ENCODE measurements at places on chromosomes 5 and 9.

DNA sequence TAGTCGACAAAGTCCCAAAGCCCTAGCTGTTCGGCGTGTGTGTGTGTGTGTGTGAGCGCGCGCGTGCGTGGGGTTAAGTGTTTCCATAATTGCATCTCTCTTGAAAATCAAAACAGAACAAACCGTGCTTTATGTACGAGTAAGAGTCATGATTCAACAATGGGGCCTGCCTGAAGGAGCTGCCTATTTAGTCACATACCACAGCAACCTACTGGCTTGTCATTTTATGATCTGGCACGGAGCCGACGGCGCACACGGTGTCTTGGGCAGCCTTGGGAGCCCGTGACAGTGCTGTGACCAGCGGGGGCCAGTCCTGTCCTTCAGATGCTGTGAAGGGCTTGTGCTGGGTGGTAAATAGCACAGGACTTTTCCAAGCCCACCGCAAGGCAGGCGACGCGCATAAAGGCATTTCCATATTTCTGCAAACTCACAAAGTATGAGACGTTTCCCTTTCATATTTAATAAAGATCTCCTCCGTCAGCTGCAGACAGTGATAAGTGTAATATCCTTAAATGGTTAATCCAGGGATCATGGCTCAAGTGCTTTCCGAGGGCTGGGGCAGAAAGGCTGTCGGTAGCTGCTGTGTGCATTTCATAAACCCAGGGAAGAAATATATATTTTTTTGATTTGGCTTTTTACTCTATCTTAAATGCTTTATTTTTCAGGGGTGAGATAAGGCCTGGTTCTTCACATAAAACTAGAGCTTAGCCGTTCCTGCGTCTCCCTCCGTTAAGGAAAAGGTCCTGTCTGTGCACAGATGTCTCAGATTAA is 270.2 kb upstream of the IRX1 start:
- peak; percentile 8 for DNase-seq

- DNase-seq = no peak
Observed at GRCh38 chr5:126718236-126718868, 58.6 kb upstream of the LMNB1 start.

- DNase-seq = no peak
Observed at GRCh38 chr5:66742083-66742895, 146.1 kb downstream of the MAST4 start.

DNA sequence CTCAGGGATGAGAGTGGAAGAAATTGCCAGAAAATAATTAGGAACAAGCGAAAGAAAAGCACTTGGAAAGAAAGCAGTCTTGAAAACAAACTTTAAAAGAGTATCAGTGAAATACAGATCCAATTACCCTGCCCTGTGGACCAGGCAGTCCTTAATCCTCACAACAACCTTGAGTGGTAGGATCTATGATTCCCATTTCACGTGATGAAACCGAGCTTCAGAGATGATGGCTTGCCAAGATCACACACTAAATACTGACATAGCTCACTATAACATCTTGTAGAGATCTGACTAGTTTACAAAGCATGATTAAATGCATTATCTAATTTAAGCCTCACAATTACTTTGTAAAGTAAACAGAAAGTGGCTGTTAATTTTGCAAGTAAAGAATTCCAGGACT is 55.5 kb upstream of the ABCA1 start:
- no peak for DNase-seq

GRCh38 chr9:94142353-94142752 is 58.1 kb downstream of the PTPDC1 start:
- DNase-seq = no peak

GRCh38 chr5:168311061-168311566 is 19.7 kb downstream of the WWC1 start:
- DNase-seq = no peak

GRCh38 chr5:36356915-36357314 is 55.2 kb upstream of the RANBP3L start:
- DNase-seq = no peak

DNA sequence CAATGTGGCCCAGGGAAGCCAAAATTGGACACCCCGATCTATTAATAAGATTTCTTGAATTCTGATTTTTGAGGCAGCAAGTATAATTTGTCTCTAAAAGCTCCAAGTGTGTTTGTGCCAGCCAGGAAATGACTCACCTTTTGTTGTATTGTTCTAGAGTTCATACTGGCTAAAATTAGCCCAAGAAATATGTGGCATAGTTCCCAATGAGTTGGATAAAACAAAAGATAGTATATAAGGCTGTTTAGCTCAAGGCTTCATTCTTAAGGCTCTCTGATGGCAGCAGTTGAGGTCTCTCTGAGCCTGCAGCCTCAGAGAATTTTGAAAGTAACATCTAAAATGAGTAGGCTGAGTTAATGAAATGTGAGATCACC is 21.6 kb downstream of the HMGXB3 start:
- peak; percentile 85 for DNase-seq

- peak; percentile 95 for DNase-seq
Observed at GRCh38 chr9:134434894-134435506, 108.7 kb downstream of the RXRA start.

DNA sequence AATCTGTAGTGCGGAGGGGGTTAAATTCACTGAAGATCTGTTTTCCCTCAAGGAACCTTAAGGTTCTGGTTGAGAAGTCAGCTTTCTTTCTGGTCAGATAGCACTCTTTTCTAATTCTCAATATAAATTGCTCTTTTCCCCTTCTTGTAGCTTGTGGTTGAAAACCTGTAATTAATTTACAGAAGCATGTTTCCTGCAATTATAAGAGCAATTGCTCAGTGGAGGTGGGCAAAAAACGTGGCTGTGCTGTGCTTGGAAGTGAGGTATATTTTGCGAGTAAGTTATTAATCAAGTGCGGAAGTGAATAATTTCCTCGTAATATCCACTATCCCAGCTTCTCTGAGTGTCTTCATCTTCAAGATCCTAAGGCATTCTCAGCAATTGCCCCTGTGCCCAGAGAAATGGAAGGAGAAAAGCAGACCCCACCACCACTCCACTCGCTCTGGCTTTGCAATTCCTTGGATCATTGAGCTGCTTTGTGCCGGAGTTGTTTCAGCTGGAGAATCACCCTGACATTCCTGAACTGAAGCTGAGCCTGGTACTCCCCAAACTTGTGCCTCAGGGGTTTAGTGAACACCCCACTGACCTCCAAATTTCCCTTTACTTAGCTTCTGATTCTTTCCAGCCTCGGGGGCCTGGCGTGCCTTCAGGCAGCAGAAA is 140.6 kb downstream of the LRRC70 start:
- no peak for DNase-seq

- peak; percentile 78 for DNase-seq
Observed at GRCh38 chr5:59745415-59745863, 148.1 kb downstream of the PDE4D start.

DNA sequence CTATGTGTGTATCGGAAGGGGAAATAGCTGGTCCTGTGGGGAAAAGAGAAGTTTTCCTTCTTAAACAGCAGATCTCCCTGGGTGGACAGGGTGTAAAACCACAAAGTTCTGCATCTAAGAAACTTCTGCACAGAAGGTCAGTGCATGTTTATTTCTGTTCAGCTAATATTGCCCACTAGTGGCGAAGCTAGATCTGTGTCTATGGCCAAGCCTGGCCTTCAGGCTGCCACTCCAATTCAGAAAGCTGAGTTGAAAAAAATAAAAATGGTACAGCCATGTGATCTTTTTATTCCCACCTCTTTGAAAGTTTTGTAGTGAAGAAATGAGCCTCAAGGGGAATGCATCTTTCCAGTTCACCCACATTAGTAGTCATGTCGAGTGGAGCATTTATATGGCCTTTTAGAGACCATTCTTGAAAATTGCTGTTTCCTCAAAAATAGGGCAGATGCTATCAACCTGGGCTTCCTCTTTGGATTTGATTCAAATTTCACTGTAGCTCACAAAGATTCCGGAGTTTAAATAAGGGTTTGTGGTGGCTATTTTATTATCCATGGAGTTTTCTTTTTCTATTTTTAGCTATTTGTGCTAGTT is 488.0 kb downstream of the PRELID2 start:
- peak; percentile 74 for DNase-seq

- DNase-seq = no peak
Observed at GRCh38 chr5:50658246-50658645, 8.2 kb upstream of the PARP8 start.

- DNase-seq = no peak
Observed at GRCh38 chr9:97531888-97532376, 30.5 kb downstream of the TMOD1 start.

GRCh38 chr9:137505421-137506140 is 44.6 kb downstream of the PNPLA7 start:
- DNase-seq = no peak

GRCh38 chr5:68646144-68646543 is 430.6 kb downstream of the PIK3R1 start:
- peak; percentile 23 for DNase-seq

DNA sequence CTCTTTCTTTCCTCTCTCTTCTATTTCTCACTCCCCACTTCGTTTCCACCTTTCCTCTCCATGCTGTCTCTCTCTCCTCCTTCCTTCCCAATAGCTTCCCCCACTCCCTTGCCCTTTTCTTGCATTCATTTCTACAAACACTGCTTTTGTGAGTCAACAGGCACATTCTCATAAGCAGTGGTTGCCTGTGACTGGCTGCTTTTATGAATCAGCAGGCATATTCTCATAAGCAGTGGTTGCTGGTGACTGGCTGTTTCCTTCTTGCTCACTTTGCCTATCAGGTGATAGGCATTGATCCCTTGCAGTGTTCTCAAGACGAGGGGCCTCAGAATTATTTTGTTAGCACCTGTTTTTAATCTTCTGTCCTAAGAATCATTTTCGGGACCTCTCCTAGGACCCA is 116.1 kb upstream of the ACTBL2 start:
- DNase-seq = peak; percentile 35

GRCh38 chr9:21708856-21709255 is 93.6 kb upstream of the MTAP start:
- DNase-seq = no peak

DNA sequence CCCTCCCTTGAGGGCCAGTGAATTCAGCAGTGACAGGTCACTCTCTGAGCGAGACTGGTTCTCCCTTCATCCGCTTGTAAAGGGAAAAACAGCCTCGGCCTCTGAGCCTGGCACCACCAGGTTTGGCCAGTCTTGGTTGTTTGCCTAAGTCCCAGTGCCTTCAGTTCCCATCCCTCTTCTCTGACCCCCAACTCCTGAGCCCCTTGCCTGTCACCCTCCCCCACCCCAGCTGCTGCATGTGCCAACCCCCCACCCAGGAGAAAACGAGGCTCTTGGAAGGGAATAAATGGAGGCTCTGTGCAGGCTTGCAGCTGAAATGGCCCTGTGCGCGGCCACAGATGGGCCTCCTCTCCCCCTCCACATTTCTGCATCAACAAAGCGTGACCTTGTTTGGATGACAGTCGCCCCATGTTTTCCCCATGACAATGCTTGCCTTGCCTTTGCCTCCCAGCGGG is 3.1 kb downstream of the URM1 start:
- no peak for DNase-seq

DNA sequence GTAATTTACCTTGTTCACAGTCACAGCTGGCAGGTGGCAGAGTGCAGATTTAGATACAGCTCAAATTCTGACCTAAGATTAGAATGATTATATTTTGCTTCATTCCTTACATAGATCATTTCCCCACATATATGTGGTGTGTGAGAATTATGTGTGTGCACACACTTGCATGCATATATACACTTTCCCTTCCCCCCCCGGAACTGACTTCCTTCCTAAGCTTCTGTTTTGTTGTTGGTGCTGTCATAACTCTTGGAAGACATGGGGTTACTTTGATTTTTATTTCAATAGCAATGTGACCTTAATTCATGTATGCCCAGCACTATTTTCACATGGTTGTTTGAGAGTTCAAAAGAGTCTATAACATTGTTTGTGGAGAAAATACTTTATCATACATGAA is 112.8 kb downstream of the CMYA5 start:
- DNase-seq = no peak

- DNase-seq = no peak
Observed at GRCh38 chr5:139392678-139393496, 2.0 kb downstream of the PROB1 start.

DNA sequence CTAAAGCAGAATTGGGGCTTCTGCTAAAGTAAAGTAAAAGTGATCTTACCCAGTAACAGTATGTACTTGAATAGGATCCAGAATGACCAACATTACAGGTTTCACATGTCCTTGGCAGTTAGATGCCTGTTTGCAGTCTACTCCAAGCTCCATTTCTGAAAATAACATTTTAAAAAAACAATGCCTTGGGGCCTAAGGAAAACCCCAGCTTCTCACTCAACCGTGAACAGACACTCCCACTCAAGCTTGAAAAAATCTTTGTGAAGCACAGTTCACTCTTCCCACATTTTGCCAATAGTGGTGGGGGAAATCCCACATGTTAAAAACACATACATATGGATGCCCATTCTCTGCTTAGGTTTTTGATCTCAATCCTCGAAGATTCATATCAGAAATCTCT is 304.1 kb downstream of the ARRDC3 start:
- no peak for DNase-seq

GRCh38 chr5:10432059-10433008 is 9.3 kb upstream of the ROPN1L start:
- no peak for DNase-seq

DNA sequence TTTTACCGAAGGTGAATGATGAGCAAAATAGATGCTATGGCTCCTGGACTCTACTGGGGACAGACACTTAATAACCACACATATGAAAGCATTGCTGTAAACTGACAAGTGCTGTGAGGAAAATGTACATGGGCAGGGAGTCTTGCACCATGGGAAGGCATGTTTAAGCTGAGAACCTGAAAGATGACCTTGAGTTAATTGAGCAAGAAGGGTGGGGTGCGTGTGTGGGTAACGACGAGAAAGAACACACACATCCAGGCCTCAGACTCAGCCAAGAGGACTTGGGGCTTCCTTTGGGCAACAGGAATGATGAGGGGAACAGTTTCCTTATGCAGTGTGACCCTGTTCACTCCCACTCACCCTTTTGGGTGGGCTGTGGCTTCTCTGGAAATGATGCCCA is 73.1 kb downstream of the HSPA4 start:
- DNase-seq = no peak

DNA sequence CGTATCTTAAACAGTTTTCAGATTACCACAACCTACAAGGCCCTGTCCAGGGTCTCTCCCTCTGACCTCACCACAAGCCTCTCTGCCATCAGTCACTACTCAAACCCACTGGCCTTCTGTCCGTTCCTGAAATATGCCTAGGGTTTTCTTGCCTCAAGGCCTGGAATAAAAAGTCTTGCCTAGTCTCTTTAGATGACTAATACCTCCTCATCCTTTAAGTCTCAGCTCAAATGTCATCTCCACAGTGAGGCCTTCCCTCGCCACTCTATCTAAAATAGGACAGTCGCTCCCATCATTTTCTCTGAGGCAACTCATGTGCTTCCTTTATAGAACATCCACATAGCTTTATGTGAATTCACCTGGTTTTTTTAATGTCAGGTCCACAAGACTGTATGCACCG is 5.2 kb downstream of the DENND1A start:
- DNase-seq = no peak

DNA sequence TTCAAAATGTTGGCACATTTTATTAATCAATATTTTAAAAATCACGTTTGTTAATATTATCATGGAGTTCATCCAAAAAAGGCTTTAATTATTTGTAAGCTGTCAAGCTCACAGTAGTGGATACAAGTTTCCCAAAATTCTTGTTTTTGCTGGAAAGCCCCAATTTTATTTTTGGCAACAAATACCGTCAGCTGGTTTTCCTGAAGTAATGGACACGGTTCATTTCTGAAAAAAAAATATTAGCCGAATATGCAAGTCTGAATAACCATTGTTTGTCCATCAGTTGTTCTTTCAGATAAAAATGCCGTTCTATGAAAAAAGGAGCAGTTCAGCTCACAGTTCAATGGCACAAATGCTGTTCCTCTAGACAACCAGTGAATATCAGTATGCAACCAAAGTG is 101.5 kb upstream of the RAI14 start:
- no peak for DNase-seq

- no peak for DNase-seq
Observed at GRCh38 chr9:136558373-136558772, 12.5 kb upstream of the NOTCH1 start.
